ENCODE measurements at places on chromosomes 1 and 21.

DNA sequence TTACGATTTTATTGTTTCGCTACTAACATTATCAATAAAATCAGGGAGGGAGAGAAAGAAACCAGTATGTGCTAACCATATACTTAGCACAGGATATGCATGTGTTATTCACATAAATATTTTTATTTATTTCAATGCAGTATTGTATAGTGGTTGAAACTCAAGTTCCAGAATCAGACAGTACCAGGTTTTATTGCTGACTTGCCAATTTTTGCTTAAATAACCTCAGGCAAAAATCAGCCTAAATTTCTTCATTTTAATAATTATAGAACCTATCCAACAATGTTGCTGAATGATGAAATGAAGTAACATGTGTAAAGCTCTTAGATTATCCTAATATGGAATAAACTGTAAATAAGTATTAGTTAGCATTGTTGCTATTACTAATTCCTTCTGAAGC is 61.4 kb upstream of the LRRC7 start:
- DNase-seq: no peak

DNA sequence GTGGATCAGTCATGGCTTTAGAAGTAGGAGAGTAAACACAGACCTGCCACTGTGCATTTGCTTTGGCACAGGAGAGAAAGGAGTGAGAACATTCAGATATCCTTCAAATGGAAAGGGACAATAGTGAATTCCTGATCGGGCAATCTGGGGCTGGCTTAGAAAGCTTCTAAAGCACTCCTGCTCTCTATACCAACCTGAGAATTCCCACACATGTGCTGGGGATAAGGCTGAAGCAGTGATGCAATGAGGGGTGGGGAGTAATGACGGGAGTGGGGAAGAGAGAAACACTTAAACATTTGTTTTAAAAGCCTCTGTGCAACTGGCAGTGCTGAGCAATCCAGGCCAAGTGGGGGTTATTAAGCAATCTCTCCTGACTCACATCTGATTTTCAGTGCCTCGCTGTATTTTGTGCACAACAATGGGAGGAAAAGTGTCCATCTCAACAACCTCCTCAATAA is 108.8 kb downstream of the KIAA0319L start:
- no peak for DNase-seq

DNA sequence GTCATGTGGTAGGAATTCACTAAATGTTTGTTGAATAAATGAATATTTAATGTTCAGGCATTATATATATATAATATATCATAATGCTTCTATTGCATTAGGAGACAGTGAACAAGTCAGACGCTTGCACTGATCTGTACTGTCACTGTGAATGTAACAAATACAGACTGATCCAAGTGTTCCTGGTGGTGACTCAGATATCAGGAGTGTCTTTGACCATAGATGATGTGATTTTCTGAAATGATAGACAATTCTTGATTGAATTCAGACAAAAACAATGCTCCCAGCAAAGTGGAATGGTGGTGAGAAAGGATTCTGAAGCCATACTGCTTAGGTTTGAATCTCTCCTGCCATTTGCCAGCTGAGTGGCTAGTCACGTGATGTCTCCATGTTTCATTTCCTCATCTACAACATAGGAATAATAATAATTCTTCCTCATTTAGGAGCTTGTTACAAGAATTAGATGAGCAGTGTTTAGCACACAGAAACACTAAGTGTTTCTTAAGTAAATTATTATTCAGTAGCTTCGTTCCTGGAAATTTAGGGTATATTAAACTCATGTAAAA is 71.0 kb downstream of the OLFML2B start:
- DNase-seq: no peak

DNA sequence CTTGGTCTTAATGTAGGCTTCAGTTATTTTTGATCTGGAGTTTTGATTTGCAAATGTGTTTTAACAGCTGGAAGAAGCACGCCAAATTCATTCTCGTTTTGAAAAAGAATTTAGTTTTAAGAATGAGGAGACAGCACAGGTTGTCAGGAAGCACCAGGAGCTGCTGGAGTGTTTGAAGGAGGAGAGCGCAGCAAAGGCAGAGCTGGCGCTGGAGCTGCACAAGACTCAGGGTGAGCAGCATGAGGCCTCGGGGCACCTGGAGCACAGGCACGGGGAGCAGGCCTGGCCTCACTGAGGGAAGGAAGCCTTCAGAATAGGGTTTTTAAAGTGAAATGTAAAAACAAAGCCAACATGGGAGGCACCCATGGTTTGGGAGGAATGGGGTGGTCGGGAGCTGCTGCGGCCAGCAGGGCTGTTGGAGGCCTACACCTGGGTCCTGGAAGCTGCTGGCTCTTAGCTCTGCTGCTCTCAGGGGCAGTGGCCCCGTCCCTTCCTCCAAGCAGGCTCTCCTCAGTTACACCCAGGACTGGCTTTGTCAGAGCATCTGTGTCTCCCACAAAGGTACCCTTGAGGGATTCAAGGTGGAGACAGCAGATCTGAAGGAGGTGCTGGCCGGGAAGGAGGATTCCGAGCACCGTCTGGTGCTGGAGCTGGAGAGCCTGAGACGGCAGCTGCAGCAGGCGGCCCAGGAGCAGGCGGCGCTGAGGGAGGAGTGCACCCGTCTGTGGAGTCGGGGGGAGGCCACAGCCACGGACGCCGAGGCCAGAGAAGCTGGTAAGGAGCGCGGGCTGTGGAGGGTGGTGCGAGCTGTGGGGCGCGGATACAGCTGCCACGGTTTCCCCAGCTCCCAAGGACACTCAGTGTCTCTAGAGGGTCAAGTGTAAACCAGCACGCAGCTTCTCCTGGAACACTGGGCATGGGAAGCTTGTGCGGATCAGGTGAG is 66.9 kb downstream of the PCNT start:
- no peak for DNase-seq

GRCh38 chr1:20355828-20356735 is 65.4 kb downstream of the VWA5B1 start:
- DNase-seq: no peak

DNA sequence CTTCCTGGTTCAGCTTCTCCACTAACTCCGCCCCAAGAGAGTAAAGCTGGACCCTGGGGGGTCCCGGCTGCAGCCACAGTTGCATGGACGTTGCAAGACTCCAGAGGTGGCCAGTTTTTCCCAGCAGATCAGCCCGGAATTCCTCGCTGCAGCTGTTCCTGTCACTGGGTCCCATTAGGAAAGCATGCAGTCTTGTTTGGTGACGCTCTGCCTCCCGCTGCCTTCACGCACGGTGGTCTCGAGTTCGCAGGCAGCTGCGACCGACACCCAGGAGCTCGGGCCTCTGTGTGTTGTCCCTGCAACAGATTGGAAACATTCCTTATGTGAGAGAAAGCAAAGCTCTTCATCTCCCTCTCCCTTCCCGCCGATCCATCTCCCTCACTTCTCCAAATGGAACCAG is 162.8 kb downstream of the PRDM16 start:
- no peak for DNase-seq

DNA sequence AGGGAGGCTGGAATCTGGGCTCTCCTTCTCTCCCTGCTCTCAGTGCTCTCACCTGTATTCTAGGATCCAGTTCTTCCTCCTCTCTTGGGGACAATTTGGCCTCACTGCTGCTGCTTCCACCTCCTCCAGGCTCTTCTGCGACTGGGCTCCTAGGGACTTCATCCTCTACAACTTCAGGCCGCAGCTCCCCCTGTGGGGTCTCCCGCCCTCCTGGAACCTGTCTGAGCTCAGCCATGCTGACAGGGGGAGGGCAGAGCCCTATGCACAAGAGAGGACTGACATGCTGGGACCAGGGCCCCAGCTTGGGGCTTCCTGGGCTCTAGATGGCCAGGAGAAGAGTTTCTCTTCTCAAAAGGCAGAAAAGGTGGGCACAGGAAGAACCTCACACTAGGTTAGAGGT is 1.0 kb downstream of the SH3BP5L start:
- DNase-seq: no peak

GRCh38 chr21:17454315-17455027 is 58.4 kb upstream of the CXADR start:
- DNase-seq: no peak

- no peak for DNase-seq
Observed at GRCh38 chr1:105204836-105205371, 1455.2 kb downstream of the AMY1C start.

DNA sequence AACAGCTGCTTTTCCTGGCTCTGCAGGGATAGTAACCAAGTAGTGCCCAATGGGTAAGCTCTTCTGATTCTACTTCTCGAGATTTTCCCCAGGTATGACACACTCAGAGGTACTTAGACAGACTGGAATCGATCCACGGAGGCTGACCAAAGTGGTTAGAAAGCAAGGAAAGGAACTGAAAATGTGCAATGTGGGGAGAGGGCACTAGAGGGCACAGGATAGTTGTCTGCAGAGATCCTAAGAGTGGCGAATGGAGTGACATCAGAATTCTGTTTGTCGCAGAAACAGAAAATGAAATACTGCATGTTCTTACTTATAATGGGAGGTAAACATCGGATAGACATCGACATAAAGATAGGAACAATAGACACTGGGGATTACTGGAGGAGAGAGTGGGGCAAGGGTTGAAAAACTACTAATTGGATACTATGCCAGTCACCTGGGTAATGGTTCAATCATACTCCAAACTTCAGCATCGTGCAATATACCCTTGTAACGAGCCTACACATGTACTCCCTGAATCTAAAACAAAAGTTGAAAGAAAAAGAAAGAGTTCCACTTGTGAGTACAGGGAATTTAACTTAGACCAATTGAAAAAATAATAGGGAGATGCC is 23.3 kb downstream of the CYP2J2 start:
- DNase-seq: no peak

- DNase-seq: no peak
Observed at GRCh38 chr1:34906756-34907155, 22.7 kb downstream of the DLGAP3 start.

DNA sequence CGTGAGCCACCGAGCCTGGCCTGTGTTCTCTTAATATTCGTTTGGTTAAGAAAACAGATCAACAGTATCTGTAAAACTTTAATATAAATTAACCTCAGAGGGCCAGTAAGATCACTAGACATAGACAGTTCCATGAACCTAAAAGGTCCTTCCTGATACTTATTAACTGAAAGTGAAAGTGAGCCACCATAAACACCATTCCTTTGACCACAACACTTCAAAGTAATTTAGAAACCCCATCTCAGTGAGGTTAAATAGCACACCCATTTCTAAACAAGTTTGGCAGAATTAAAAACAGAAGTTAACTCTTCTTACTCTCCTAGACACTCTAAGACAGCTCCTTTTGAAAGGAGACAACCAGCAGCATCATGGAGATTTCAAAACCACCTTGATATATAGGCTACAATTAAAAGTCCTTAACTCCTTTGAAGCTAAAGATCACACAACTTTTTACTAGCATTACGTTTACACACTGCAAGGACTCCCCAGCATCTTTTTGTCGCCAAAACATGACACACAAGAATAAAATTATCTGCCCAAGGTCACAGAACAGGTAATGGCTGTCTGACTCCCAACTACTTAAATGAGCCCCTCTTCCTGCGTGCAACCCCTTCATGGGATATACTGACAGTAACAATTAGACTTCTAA is 2.2 kb downstream of the RNF19B start:
- DNase-seq: no peak

DNA sequence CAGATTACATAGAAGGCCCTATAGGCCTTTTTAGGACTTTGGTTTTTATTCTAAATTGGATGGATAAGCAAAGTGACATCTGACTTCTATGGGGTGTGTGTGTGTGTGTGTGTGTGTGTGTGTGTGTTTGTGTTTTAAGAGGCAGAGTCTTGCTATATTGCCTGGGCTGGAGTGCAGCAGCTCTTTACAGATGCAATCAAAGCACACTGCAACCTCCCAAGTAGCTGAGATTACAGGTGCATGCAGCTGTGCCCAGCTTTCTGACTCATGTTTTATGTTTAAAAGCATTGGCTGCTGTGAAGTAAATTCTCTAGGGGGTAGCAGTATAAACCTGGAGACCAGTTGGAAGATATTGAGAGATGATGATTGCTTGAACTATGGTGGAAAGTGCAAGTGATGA is 12.4 kb upstream of the EVI5 start:
- no peak for DNase-seq

DNA sequence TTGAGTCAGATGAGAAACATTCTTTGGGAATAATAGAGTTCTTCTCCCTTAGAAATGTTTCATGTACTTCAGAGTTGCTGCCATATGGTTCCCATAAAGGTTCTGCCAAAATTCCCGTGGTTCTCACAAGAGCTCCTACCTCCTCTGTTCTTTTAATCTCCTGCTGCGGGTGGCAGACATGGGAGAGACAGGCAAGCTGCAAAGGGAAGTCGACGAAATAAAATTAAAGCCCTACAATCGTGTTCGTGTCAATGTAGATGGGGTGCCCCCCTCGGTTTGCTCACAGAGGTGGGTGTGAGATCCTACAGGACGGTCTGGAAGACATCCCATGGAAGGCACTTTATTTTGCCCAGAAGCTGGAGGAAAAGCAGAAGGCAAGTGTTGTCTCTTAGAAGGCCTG is 276.0 kb downstream of the RWDD3 start:
- no peak for DNase-seq

DNA sequence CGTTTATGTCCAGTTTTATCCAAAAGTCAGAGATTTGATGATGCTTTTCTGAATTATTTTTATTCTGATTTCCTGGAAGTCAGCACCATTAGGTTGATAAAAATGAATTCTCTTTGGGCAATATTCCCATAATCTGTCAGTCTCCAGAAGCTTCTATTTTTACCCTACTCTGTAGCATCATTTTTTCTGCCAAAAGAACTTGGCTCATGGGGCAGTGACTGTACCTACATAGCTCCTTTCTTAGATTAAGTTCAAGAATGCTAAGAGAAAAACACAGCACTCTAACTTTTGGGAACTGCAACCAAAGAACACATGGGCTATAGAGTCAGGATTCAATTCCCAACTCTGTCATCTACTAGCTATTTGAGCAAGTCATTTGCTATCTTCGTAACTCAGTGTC is 152.9 kb downstream of the BARHL2 start:
- DNase-seq: no peak

DNA sequence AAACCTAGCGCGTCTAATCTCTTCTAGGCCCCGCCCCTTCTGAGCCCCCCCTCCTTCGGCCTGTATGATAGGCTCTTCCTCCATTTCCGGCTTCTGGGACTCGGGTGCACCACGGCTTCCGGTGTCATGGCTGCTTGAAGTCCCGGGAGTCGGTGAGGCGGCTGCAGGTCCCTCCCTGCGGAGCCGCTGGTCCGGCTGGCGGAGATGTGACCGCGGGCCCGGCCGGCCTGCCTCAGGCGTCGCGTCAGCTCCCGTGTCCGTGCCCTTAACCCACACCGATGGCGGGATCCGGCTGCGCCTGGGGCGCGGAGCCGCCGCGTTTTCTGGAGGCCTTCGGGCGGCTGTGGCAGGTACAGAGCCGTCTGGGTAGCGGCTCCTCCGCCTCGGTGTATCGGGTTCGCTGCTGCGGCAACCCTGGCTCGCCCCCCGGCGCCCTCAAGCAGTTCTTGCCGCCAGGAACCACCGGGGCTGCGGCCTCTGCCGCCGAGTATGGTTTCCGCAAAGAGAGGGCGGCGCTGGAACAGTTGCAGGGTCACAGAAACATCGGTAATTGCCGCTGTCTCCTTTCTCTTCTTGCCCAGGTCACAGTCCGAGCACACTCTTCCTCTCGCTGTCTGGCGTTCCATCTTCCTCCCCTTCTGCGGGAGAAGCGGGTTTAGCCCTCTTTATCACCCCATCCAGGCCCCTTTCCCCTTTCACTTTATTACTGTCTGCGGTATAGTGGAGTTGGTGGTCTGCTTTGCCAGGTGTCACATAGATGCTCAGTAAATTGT is at the start of gene UHMK1:
TSS of gene UHMK1 (plus strand) at position 96 of the 773 bp plus-strand sequence. CDS start at position 279, 183 bp downstream.
- peak; percentile 74 for DNase-seq

All from esophagus squamous epithelium (tissue), 5 donors.